ENCODE measurements at places on chromosomes 1 and 21.

- DNase-seq = no peak
Observed at GRCh38 chr1:232844791-232845190, 39.6 kb downstream of the MAP10 start.

- peak; percentile 63 for DNase-seq
Observed at GRCh38 chr1:151165281-151165737, 393 bp downstream of the LYSMD1 start.

DNA sequence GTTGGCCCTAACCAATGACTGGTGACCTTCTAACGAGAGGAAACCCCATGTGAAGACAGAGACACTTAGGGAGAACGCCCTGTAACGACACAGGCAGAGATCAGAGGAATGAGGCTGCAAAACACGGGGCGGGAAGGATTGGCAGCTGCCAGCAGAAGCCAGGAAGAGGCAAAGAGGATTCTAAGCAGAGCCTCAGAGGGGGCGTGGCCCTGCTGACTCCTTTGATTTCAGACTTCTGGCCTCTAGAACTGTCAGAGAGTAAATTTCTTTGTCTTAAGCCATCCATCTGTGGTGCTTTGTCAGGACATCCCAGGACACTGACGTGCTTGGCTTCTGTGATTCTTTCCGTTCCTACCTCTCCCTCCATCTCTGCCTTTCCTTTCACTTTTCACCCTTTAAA, 79.3 kb downstream of the SH3BGR start:
- DNase-seq = no peak

- DNase-seq = no peak
Observed at GRCh38 chr1:182135946-182136345, 74.4 kb upstream of the ZNF648 start.

DNA sequence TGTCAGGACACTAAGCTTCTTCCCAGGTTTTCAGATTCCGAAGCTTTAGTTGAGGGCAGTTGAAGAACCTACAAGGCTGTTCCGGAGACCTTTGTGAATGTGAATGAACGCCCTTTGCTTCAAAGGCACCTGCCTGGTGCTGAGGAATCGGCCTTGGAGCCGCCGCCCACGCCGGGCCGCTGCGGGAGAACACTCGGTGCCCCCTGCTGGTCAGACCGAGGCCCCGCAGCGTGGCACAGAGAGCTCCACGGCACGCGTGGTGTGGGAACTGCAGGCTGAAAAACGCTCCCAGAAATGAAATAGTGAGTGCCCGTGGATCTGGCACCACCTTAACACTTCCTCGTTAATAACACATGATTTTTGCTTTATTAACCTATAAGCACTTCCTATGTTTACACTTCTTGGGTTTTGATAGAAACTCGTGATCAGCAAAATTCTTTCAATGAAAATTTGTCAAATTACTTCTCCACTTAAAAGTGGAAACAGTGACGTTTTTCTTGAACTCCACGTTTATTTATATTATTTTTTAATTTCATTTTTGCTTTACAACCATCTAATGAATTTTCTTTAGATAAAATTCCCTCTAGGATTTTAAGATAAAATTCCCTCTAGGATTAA, 460.6 kb downstream of the DSCAM start:
- peak; percentile 29 for DNase-seq

- no peak for DNase-seq
Observed at GRCh38 chr1:30635391-30635975, 87.9 kb downstream of the MATN1 start.

GRCh38 chr1:225813214-225813964, 3.5 kb downstream of the EPHX1 start:
- no peak for DNase-seq

GRCh38 chr21:46597896-46598343, 7.0 kb downstream of the S100B start:
- no peak for DNase-seq

- DNase-seq = peak; percentile 50
Observed at GRCh38 chr1:178341261-178341956, 155.4 kb downstream of the CLEC20A start.

GRCh38 chr21:22842875-22843274, 1844.7 kb downstream of the NCAM2 start:
- no peak for DNase-seq

- no peak for DNase-seq
Observed at GRCh38 chr1:96544831-96545221, 176.8 kb upstream of the PTBP2 start.

DNA sequence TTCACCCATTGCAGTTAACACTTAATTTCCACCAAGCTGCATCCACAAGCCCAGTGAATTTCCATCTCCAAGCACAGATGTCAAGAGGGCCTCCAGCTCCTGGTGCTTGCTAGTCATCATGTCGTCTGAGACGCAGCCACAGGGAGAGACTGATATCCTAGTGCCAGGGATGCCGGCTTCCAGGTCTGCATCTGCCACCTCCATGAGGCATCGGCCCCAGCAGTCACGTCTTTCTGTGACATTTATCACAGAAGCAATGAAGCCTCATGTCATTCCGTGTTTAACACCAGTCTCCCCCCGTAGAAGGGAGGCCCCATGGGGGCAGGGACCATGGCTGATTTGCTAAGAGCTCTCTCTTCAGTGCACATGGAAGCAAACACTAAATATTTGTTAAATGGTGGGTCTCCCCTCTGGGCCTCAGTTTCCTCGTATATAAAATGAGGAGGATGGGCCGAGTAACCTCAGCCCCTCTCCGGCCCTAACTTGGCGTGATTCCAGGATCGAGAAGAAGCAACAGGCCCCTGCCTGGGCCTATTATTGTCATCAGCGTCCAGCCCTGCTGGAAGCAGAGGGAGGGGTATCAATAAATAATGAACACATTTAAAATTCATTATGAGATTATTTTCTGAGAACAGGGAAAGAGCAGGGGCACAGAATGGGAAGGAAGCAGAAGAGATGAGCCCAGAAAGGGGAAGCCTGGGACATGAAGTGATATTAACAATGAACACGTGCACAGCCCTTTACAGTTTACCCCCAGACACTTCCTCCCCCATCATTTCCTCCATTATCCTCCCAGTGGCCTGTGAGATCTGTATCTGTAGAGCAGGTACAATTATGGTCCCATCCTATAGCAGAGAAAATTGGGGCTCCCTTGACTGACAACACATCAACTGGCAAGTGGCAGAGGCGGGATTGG, 837 bp upstream of the C1QB start:
- no peak for DNase-seq

DNA sequence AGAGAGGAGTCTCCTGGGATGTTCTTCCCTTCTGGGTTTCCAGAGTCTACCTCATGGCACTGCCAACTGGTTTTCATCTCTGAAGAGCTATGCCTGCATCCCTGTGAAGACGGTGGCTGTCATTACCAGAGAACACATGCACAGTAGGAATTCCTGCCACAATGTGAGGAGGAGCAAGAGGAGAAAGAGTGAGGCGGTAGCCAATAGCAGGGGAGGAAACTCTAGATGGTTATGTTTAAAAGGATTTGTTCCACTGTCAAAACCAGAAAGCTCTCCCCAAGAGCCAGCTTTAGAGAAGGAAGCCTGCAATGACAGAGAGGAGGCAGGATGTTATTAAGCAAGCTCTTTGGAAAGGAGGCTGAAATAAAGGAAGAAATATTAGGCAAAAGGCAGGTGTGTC, 12.3 kb downstream of the LMX1A start:
- DNase-seq = no peak

DNA sequence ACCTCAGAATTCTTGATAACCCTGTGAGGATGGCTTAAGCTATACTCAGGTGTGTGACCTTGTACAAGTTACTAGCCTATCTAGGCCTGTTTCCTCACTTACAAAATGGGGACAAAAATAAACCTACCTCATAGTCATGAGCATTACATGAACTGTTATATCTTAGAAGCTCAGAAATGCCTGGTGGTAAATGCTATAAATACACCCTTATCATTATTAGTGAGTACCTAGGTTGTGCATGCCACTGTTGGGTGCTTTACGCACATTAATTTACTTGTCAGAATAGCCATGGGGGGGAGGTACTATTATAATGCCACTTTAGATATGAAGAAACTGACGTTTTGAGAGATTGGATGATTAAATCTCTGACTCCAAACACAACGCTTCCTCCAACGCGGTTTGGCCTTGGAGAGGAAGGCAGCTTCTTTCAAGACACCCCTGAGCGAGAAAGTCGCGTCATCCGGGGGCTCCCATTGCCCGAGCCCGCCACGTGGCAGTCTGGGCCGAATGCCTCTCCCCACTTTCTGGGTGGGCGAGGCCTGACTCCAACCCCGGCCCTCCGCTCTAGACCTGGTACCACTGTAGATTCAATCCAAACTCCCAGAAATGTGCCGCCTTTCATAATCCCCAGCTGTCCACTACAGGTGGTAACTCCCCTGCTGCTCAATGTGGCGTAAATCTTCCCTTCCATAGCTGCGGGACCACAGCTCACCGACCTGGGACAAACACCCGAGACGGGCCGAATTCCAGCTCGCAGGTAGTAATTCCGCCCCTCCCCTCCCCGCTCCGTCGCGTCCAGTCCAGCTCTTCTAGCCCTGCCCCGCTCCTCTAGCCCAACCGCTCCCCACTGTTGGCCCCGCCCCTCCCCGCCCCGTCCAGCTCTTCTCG, 771 bp upstream of the RAD54L start:
- no peak for DNase-seq
